ENCODE measurements at places on chromosomes 11 and 22.

DNA sequence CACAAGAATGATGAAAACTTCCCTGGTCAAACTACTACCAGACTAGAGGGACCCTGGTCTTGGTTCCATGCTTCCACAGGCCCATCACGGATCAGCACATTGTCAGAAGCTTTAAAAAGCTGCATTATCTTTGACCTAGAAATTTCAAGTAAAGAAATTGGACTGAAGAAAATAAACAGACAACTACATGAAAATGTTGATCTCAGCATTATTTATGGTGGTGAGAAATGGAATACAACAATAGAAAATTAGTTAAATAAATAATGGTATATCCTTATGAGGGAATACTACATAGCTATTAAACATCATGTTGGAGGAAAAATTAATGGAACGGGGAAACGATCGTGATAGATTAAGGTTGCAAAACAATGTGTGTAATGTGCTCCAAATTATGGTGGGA is 13.7 kb downstream of the TENM4 start:
- DNase-seq: no peak

- DNase-seq: no peak
Observed at GRCh38 chr22:40818192-40818746, 877 bp downstream of the SLC25A17 start.

DNA sequence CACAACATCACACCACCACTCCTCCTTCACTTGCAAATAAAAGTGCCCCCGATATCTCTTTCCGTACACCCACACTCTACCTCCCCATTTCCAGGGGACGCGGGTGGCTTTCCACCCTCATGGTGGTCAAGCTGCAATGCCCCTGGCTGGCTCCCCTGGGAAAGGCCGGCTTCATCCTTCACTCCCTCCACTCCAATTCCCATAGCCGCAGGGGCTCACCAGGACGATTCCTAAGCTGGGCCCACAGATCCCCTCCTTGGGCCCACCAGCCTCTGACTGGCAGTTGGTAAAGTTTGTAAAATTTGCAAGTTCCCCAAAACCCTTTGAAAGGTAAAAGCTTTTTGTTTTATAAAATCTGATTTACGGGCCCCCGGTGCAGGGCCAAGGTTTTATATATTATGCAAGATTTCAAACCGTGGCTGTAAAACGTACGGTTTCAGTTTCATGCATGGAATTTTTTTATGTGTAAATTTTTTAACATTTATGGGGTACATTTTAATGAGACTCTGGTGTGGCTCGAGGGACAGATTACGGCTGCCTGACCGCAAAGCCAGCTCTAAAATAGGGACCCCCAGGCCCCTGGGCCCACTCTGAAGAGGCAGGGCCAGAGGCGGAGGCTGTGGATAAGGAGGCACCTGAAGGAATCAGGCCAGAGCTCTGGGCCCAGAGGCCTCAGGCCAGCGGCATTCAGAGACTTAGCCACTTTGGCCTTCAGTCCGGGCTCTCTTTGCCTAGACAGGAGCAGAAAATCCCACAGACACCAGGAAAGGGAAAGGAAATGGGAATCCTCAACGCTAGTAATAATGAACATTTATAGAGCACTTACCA is 106.5 kb downstream of the FEZ1 start:
- DNase-seq: no peak

GRCh38 chr11:34514597-34514996 is 1.0 kb upstream of the ELF5 start:
- DNase-seq: no peak

DNA sequence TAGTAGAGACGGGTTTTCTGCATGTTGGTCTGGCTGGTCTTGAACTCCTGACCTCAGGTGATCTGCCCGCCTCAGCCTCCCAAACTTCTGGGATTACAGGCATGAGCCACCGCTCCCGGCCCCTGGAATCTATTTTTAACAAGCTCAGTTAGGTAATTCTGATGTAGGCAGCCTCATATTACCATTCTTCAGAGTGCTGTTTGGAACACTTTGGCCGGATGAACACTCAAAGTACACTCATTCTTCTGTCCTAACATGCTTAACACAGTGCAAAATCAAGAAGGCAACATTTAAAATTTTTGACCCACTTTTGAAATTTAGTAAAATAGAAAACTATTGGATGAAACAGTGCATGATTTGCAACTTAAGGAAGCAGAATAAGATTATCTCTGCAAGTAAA is 586.7 kb upstream of the CHORDC1 start:
- DNase-seq: no peak

DNA sequence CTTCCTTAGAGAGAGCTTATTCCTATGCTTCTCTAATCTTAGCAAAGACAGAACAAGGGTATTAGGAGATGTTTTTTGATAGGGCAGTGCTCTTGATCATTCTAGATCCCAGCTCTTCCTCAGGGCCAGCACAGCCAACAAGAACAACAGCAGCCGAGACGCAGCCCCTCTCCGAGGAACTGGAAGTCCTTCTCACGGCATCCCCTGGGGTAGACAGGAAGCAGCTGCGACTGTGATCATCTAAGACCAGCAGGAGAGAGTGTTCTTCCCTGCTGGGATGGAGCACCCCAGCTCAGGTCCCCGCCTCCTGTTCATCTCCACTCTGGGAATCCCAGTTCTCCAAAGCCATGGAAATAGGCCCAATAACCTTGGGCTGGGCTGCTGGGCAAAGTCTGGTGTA is 29.6 kb downstream of the IRAG1 start:
- no peak for DNase-seq

GRCh38 chr11:6096417-6096816 is 11.1 kb upstream of the OR56B4 start:
- DNase-seq: peak; percentile 39

- no peak for DNase-seq
Observed at GRCh38 chr11:88303037-88303436, 34.5 kb downstream of the CTSC start.

GRCh38 chr11:2916892-2917645 is 12.2 kb downstream of the PHLDA2 start:
- DNase-seq: no peak

GRCh38 chr11:17277024-17277584 is 565 bp downstream of the NUCB2 start:
- no peak for DNase-seq

DNA sequence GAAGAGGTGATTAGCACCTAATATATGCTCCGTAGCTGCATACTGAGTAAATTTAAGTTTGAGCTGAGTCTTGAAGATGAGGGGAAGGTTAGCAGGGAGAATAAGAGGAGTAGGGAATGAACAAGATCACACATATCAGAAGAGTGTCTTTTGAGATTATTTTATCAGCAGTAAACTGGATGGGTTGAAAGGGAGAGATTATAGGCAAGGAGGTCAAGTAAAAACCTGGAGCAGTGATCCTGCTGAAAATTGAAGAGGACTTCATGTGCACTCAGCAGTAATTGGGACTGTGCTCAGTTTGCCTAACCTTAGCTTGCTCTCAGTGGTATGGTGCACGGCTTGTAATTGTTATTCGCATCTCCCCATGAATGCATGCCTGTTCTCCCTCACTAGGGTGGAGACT is 79.5 kb upstream of the PICALM start:
- DNase-seq: no peak

GRCh38 chr11:128559496-128560103 is 27.8 kb downstream of the ETS1 start:
- no peak for DNase-seq

- no peak for DNase-seq
Observed at GRCh38 chr11:95121698-95122097, 32.1 kb downstream of the ENDOD1 start.

DNA sequence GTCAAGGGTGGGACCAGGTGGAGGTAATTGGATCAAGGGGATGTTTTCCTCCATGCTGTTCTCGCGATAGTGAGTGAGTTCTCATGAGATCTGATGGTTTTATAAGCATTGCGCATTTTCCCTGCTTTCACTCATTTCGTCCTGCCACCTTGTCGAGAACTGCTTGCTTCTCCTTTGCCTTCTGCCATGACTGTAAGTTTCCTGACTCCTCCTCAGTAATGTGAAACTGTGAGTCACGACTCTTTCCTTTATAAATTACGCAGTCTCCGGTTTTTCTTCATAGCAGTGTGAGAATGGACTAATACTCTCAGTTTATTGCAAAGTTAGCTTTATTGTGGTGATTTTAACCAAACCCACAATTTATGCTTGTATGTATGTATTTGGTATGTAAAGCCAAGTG is 878.5 kb upstream of the ANO3 start:
- no peak for DNase-seq

- no peak for DNase-seq
Observed at GRCh38 chr11:130897262-130898182, 18.8 kb downstream of the SNX19 start.

GRCh38 chr22:29867260-29867659 is 15.7 kb upstream of the MTMR3 start:
- no peak for DNase-seq

GRCh38 chr11:1305501-1306056 is 3.9 kb downstream of the TOLLIP start:
- DNase-seq: no peak

- no peak for DNase-seq
Observed at GRCh38 chr11:10573556-10573955, 5.1 kb upstream of the LYVE1 start.

GRCh38 chr11:70167723-70168404 is 35.2 kb upstream of the FADD start:
- DNase-seq: no peak

DNA sequence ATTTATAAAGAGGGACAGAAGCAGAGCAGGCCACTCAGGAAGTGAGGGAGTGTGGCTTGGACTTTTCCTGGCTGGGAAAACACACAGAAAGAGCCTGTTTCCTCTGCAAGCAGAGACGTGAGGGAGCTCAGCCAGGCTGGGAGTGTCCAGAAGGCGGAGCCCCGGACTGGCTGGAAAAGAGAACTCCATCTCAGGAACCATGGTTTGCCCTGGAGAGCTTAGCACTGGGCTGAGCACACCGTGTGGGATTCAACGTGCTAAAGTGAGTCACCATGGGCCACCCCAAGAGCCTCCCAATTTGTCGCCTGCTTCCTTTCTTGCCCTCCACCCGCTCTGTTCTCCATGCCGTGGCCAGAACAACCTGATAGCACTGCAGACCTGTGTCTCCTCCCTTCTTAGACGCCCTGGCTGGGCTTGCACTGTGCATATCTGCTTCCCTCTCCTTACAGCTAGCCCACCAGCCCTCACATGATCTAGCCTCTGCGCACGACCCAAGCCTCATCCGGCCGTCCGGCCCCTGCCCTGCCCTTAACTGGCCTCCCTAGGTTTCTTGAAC is 51.8 kb downstream of the GALNT18 start:
- DNase-seq: no peak

DNA sequence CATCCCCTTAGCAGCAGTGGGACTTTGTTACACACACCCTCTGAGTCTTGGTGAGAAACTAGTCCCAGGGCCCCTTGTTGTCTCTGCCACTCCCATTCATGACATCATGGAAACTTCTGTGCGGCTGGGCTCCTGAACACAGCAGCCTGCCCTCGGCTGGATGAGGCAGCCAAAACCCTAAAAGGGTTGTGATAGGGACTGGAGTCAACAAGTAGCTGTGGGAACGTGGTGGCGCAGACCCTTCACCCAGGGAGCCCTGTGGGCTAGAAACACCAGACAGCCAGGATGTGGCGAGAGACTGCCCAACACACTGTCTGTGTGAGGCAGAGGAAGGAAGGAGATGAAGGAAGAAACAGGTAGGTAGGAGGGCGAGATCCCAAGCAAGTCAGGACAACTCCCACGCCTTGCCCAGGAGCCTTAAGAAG is 3.9 kb downstream of the CD3D start:
- DNase-seq: no peak

DNA sequence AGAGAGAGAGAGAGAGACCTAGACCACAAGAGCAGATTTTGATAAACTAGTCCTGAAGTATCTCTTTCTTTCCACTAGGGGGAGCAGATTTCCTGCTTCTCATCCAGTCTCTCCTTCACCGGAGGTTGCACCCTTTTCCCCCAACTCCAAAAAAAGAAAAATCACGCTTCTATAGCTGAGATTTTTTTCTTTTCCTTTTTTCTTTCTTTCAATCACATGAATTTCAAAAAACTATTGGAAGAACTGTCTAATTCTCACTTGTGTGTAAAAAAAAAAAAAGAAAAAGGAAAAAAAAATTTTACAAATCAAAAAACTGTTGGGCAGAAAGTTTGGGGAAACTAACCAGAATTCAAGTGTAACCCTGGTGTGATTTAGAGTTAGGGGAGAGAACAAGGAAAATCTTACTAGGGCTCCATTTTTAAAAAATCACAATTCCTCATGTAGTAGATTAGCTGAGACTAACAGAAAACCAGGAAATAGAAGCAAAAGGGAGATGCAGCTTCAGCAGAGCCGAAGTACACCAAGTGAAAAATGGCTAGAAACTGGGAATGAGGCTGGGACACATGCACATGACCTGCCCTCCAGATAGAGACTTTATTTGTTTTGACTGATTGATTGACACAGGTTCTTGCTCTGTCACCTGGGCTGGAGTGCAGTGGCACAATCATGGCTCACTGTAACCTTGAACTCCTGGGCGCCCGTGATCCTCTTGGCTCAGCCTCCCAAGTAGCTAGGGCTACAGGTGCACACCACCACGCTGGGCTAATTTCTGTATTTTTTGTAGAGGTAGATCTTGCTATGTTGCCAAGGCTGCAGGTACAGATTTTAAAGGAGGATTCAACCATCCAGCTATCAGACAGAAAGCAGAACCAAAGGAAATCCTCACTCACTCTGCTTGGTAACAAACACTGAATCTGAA is 27.1 kb downstream of the SDHD start:
- peak; percentile 58 for DNase-seq

DNA sequence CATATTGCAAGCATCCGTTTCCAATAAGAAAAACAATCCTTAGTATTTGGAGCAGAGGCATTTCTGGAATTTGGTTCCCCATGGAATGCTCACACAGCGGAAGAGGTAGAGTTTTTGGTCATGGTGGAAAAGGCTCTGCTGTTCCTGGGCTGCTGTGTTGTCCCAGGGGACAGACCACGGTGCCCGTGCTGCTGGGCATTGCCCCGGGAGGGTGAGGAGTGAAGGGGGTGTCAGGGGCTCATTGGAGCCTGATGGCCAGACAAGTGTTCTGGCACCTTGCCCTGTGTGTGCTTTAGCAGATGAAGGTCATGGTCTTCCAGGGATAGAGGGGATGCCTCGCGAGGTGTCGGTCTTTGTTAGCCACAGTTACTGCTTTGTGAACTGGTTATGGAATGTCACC is 61.2 kb downstream of the MPPED1 start:
- no peak for DNase-seq

DNA sequence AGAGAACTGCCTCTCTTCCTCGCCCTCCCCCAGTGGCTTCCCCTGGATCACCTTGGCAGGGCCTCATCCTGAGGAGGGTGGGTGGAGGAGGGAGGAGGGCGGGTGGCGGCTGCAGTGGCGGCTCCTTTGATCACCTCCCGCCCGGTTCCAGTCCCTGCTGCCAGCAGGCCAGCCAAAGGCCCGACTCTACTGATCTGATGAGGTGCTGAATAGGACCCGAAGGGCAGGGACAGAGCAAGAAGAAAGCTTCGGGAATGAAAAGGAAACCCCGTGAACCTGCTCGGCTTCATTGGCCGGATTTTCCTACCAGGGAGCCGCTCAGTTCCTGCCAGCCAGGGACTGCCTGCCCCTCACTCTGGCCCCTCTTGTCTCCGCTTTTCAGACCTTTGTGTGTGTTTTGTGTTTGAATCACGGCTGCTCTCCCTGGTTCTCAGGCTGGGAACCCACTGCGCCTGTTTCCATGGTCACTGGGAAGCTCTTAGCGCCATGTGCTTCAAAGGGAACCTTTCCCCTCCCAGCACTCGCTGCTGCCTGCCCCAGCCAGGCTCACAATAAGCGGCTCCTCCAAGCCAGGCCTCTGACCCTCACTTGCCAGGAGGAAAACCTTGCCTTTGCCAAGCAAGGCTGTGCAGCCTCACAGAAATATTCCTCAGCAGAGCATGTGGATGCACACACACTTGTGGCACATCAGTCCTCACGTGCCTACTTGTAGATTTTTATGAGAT is 56.8 kb downstream of the C22orf31 start:
- DNase-seq: no peak

Data from SW 1271 (cell line).